ENCODE measurements at places on chromosomes 5 and 9.
A peak's percentile ranks its signal among the peaks of the same experiment; 100 is the strongest.

DNA sequence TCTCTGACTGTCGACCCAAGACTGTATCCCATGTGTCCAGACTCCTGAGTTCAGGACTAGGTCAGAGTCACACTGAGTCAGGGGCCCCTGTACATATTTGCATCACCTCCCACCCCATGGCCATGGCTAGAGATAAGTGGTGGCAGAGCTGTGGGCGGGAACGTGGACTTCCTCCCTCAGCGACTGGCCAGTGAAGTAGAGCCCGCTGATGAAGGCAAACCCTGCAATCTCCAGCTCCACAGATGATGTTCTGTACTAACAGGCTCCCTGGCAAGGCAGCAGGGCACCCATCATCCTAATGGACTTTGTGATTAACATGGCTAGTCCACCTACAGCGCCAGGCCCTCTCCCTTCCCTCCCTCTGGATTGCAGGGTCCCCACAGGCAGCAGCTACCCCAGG is 110.5 kb upstream of the LRRTM2 start:
- peak; percentile 37 for DNase-seq

DNA sequence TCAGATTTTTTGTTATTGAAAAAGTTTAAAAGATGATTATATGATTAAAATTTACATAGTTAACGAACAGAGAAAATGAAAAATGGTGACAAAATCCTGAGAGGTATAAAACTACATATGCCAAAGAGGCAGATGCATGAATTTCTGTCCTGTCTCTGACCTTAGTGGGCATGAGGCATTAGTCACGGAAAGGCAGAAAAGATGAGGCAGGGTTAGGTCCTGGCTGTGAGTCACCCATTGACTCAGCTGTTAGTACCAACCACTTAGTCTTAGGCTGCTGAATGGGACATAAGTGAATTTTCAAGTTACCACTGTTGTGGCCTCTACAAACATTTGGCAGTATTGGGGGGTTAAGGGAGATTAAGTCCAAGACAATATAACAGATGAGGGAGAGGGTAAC is 33.1 kb downstream of the RASA1 start:
- peak; percentile 71 for DNase-seq

GRCh38 chr5:40378396-40379177 is 301.1 kb upstream of the PTGER4 start:
- DNase-seq, result no peak

- no peak for DNase-seq
These were observed 555.2 kb downstream of the ACTL7B start for GRCh38 chr9:108300306-108301287.

GRCh38 chr9:126613651-126614050 is at the start of gene LMX1B:
TSS of gene LMX1B (plus strand) at chr9:126613928. CDS start at chr9:126614450, 522 bp downstream.
- no peak for DNase-seq

DNA sequence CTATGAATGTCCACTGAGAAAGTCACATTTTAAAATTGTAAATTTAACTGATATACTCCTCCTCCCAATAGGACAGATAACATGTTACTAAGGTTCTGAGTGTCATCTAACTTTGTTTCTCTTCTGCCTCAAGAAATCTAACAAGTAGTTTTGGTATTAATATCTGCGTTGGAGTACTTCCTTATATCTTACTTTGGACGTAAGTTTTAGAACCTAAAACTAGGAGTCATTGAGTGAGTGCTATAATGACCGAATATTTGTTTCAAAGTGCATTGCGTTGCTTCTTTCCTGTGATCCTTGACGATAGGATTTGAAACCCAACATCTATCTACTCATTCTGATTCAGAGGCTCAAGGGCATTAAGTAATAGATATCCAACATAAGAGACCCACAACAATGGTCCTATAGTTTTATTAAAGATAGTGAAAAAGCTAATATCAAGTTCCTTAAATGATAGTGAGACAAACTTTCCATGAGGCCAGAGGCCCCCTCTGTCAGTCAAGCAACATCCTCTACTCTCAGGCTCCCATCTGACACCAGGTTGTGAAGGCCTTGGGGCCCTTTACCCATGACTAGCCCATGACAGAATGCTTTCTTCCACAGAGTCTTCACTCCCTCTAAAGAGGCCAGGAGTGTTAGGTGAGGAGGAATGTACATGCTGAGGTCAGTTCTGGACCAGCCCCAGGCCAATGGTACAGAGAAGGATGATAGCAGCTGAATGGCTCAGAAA is 45.3 kb upstream of the MAP3K1 start:
- DNase-seq, result no peak

DNA sequence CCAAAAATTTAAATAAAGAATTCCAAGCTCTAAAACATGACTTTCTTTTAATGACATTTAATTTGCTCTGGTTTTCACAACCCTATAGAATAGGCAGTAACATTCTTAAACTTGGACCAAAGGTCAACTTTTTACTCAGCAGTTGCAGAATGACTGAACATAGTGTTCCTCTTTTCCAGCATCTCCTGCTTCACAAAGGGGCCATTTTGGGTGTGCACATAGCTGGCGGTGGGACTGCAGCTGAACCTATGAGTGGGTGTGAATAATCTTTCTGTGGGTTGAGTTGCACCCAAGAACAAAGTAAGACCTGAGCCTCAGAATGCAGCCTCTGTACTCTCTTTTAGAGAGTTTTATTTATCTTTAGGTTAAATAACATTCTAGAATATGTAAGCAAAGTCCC is 96.9 kb upstream of the HAPLN1 start:
- no peak for DNase-seq

GRCh38 chr9:122463828-122464632 is 13.7 kb downstream of the OR1J1 start:
- no peak for DNase-seq

- DNase-seq, result no peak
These were observed 29.6 kb downstream of the PAX5 start for GRCh38 chr9:37004424-37004935.

DNA sequence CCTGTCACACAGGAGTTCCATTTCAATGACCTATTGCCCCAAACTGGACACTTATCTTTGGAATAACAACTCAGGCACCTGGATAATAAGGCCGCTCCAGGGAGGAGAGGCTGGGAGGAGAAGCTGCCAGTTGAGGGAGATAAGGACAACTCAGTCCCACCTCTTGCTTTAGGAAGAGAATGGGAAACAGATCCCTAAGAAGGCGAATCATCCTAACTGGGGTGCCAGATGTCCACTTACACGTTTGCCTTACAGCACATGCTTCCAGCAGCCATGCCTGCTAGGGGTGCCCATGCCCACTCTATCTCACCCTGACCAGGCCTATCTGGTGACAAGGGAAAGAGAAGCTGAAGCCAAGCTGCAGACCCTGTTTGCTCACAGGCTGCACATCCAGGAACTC is 6.5 kb downstream of the HK3 start:
- DNase-seq, result peak; percentile 35

GRCh38 chr9:82612942-82613341 is 450.0 kb downstream of the RASEF start:
- DNase-seq, result no peak

DNA sequence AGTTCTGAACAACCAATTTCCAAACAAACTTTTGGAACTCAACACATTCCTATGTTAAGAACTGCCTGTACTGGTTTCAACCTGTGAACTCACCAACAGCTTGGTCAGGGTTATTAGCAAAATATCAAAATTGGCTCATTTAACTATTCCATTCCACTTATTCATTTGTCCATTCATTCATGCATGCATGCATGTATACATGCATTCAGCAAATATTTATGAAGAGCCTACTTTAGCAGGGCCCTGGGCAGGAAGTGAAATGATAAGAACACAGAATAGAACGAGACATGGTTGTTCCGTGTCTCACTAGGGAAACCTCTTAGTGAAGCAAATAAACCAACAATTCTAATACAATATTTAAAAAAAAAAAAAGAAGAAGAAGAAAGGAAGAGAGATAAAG is 107.4 kb downstream of the GLIS3 start:
- DNase-seq, result no peak

DNA sequence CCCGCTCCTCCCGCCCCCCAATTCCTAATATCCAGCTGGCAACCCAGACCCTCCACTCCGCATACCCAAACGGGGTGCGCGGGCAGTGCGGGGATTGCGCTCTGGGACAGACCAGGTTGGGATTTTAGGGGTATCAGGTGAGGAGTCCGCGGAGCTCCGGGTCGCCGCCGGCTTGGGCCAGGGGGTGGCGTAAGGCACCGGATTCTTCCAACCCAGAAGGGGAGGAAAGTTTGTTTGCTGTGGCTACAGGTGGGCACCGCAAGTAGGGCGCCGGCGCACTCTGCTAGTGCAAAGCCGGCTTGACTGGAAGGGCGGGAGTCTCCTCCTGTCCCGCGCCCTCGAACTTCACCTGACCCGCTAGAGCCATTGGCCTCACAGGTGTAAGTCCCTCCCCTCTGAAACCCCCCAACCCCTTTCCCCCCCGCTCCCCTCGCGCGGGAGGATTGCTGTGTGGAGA is 709 bp downstream of the IQGAP2 start:
- DNase-seq, result no peak

DNA sequence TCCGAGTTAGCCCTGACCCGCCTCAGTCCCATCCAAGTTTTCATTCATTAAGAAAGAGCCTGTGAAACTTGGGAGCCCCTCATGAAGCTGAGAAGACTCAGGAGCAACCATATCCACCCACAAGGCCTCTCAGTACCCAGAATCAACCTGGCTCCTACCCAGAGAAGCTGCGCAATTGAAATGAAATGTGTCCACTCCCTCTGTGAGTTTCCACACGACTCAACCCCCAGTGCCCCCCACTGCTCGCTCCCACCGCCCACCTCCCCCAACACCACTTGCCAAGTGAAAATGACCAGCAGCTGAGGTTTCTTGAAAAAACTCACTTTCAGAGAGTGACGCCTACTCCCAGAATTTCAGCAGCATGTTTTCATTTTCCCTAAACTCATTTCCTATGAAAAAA is 104.6 kb downstream of the CDK5RAP2 start:
- DNase-seq, result no peak

GRCh38 chr5:141920771-141921170 is 2.9 kb upstream of the DELE1 start:
- DNase-seq, result no peak

GRCh38 chr5:168530621-168531150 is 1.6 kb downstream of the FBLL1 start:
- no peak for DNase-seq

GRCh38 chr9:122087406-122088200 is 5.5 kb downstream of the TTLL11 start:
- no peak for DNase-seq

- DNase-seq, result no peak
These were observed 246.9 kb downstream of the MAST4 start for GRCh38 chr5:66843065-66843464.

DNA sequence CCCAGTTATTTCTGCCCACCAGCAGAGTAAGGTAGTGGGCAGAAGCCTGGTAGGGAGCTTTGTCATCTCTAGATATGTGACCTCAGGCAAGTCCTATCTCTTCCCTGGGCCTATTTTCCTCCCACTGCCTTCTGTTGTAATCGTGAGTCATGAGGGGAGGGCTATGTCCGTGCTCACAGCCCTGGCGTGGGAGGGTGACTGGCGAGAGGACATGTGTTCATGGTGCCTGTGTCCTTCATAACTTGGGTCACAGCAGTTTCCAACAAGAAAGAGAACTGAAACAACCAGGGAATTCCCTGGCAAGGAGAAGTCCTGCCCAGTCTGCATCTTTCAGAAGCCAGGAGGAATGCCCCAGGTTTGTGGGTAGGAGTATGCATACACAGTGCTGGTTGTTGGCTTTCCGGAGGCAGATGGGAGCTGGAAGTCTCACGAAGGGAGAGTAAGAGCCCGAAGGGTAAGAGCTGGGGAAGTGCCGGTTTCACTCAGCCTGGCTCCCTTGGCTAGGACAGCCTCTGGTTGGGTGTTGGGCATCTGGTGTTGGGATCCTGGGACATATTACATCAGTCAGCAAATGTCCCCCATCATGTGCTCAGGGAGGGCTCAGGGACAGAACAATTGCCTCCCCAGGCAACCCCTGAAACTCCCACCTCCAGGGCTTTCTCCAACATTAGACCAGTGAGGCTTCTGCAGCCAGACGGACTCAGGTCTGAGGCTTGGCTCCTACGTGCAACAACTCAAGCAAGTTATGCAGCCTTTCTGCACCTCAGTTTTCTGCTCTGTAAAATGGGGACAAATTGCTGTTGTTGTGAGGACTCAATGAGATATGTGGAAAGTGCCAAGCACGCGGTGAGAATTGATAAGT is 4.3 kb upstream of the TIFAB start:
- no peak for DNase-seq

DNA sequence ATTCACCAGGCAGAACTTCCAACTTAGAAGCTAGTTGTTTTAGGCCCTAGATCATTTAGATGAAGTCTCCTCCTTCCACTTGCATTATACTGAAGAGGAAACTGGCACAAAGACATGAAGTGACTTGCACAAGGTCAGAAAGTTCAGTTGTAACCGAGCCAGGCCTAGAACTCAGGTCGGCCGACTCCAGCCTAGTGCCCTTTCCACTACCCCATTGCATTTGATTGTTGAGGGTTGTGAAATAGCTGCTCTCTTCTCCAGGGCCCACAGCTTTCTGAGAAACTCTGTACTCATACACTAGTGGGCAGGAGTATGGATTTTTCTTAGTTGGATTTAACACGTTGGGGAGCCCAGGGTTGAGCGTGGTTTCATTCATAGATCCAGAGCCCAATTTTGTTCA is 5.6 kb downstream of the ZNF462 start:
- no peak for DNase-seq

- DNase-seq, result no peak
These were observed 467.6 kb downstream of the ARHGEF28 start for GRCh38 chr5:74093561-74093960.

GRCh38 chr5:167947306-167947705 is 344.1 kb upstream of the WWC1 start:
- DNase-seq, result no peak

GRCh38 chr5:133494232-133494922 is 118.0 kb downstream of the FSTL4 start:
- DNase-seq, result peak; percentile 32

DNA sequence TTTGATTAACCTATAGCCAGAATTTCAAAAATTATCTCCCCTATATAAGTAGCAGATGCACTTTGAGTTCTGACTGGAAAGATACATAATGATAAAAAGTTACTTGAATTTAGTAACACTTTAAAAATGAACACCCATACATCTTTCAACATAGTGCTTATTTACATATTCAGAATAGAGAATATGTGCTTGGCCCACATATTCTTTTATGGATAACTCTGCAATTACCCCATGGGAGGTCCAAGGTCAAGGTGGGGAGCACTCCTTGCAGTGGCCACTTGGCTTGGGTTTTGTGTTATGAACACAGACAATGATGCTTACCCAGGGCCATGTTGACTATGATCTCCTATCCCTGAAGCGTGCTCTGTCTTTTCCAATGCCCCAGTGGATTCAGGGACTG is 169.3 kb downstream of the CDC42SE2 start:
- DNase-seq, result no peak

DNA sequence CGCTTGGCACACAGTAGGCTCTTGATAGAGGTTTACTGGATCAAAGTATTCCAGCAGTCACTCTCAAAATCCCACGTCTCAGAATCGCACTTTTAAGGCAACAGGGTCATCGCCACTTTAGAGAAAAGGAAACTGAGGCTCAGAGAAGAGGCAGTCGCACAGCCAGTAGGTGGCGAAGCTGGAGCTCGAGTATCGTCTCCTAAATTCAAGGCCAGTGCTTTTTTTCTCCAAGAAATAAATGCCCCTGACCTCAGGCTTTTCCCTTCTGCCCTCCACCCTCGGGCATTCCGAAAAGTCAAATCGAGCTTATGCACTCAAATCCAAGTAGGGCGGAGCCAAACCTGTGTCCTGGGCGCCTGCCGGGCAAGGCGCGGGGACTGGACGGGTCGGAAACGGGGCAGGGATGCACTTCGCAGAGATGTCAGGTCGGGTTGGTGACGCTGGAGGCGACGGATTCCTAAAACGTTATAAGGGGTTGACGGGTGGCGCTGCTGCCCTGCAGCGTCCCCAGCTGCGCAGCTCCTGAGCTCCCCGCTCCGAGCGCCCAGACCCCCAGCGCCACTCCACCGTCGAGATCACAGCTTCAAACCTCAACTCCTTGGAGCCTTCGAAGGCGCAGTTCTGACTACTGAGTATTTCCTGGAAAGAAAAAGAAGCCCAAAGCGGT is 4.7 kb upstream of the FOXB2 start:
- DNase-seq, result no peak
